ENCODE measurements at places on chromosomes 11 and 22.

GRCh38 chr11:6253197-6253596 is 6.4 kb upstream of the CCKBR start:
- no peak for DNase-seq

- DNase-seq: no peak
Observed at GRCh38 chr11:12719221-12719620, 45.0 kb downstream of the TEAD1 start.

DNA sequence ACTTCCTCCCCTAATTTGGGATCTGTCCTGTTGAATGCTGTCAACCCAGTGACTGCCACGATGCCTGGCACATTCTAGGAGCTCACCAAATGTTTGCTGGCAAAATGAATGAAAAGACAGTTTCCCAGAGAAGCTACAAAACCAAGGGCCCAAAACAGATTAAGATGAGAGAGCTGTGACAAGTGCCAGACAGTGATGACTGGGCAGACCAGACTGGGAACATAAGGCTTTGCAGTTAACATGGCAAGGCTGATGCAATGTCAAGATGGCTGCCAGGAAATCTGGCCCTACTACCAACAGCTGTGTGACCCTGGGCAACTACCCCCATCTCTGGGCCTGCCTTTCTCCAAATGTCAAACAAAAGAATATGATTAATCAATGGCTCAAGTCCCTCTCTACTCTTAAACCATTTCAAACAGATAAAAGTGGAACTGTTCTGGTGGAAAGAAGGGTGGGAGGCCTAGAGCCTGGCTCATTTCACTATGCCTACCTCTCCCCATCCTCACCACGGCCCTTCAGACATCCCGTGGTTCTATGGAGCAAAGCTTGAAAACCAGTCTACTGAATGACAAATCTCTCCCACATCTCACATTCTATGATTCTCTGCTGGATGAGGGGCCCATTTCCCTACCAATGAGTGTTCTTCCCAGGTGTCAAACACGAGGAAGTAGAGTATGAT is 12.8 kb downstream of the AP1B1 start:
- peak; percentile 65 for DNase-seq

- peak; percentile 6 for DNase-seq
Observed at GRCh38 chr11:70796648-70797227, 398.4 kb downstream of the CTTN start.

GRCh38 chr22:41512421-41513194 is 31.7 kb downstream of the POLR3H start:
- peak; percentile 65 for DNase-seq

DNA sequence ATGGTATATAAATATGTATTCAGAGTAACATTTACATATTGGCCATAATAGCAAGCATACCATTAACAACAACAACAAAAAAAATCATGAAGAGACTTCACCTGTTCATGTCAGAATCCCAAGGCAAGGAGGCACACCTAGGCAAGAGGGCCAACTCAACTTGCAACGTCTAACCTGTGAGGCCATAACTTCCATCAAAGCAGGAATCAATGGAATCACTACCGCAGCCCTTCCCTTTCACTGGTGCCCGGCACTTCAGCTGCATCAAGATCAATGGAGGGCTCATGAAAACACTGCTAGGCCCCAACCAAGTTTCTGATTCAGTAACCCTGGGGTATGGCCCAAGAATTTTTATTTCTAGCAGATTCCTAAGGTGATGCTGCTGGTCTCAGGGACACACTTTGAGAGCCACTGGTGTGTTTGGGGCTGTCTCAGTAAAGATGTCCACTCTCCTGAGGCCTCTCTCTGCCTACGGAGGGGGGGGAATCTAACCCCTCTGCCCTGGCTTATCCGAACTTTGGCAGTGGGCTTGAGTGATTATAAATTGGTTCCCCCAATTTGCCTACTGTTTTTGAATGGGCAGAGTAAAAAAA is 8.0 kb downstream of the ZFTA start:
- no peak for DNase-seq

GRCh38 chr11:2304506-2305139 is 2.8 kb downstream of the TSPAN32 start:
- no peak for DNase-seq

- no peak for DNase-seq
Observed at GRCh38 chr11:107547961-107548360, 17.6 kb downstream of the ALKBH8 start.

- no peak for DNase-seq
Observed at GRCh38 chr11:64229090-64229743, 1.1 kb upstream of the DNAJC4 start.

- peak; percentile 88 for DNase-seq
Observed at GRCh38 chr11:107468596-107468995, 11.0 kb upstream of the CWF19L2 start.

- DNase-seq: no peak
Observed at GRCh38 chr11:10913075-10913474, 55.2 kb upstream of the ZBED5 start.

- peak; percentile 14 for DNase-seq
Observed at GRCh38 chr22:19714312-19715187, at the start of gene SEPTIN5. TSS of gene SEPTIN5 (plus strand) at chr22:19714503. CDS start at chr22:19714589, 86 bp downstream.

GRCh38 chr11:62267576-62267975 is 2.4 kb upstream of the SCGB2A2 start:
- DNase-seq: no peak

GRCh38 chr11:132140056-132140455 is 769.6 kb downstream of the NTM start:
- no peak for DNase-seq

- peak; percentile 83 for DNase-seq
Observed at GRCh38 chr22:30694171-30694639, 469 bp upstream of the OSBP2 start.

DNA sequence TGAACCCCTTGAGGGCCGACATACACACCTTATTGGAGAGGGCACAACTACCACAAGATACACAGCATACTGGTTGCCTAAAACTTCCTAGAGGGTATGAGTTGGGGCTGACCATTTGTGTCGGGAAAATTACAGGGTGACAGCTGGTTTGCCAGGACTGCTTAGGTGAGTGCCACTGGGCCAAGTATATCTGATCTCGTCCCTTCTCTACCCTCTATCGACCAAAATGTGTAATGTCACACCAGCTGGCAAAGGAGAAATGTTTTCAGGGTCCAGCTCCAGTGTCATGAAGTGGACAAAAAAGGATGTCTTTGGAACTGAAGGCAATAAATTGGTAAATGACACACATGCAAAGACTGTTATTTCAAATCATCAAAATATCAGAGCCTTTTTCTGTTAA is 126.1 kb downstream of the PGR start:
- peak; percentile 4 for DNase-seq

DNA sequence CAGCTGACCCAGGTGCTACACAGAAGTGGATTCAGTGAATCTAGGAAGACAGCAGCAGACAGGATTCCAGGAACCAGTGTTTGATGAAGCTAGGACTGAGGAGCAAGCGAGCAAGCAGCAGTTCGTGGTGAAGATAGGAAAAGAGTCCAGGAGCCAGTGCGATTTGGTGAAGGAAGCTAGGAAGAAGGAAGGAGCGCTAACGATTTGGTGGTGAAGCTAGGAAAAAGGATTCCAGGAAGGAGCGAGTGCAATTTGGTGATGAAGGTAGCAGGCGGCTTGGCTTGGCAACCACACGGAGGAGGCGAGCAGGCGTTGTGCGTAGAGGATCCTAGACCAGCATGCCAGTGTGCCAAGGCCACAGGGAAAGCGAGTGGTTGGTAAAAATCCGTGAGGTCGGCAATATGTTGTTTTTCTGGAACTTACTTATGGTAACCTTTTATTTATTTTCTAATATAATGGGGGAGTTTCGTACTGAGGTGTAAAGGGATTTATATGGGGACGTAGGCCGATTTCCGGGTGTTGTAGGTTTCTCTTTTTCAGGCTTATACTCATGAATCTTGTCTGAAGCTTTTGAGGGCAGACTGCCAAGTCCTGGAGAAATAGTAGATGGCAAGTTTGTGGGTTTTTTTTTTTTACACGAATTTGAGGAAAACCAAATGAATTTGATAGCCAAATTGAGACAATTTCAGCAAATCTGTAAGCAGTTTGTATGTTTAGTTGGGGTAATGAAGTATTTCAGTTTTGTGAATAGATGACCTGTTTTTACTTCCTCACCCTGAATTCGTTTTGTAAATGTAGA is 1.7 kb downstream of the MALAT1 start:
- DNase-seq: peak; percentile 66

DNA sequence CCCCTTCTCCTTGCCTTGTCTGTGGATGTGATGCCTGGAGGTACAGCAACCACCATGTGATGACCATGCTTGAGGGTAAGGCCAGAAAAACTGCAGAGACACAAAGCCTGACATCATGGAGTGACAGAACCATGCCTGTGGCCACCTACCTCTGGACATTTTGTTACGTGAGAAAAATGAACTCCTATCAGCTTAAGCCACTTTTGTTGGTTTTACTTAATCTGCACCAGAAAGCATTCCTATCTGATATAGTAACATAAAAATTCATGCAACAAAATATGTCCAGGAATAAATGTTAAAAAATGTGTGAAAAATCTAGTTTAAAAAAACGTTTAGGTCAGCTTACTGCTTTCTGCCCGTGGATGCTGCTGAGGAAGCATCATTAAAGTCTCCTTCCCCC is 42.6 kb upstream of the P4HA3 start:
- no peak for DNase-seq

DNA sequence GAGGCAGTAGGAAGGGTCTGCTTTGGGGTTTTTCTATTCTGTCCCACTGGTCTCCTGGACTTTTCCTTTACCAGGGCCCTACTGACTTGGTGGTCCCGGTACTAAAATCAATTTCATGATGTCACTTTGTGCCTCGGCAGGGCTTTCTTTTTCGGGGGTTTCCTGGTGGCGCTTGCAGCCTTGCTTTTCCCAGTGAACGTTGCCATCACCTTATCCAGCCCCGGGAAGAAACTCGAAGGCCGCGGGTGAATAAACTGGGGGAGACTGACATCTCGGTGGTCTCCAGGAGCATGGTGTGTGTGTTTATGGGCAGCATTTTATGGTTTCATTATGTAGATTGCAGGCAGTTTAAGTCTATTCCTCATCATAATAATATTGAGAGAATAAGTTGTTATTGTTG is 84.4 kb downstream of the KCNQ1 start:
- DNase-seq: no peak

DNA sequence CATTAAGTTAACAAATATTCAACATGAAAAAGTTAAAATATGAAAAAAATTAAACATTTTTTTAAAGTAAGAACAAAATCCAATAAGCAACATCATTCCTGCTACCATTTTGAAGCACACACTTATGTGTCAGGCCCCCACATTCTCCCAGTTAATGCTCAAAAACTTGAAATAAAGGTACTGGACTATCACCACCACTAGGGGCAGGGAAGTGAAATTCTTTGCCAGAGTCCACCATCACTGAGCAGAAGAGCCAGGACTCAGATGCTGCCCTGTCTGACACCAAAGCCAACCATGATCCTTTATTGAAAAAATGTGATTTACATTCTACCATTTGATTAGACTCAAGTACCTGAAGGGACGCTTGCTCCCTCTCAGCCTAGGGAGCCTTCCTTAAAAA is 39.1 kb downstream of the PITPNB start:
- peak; percentile 28 for DNase-seq

DNA sequence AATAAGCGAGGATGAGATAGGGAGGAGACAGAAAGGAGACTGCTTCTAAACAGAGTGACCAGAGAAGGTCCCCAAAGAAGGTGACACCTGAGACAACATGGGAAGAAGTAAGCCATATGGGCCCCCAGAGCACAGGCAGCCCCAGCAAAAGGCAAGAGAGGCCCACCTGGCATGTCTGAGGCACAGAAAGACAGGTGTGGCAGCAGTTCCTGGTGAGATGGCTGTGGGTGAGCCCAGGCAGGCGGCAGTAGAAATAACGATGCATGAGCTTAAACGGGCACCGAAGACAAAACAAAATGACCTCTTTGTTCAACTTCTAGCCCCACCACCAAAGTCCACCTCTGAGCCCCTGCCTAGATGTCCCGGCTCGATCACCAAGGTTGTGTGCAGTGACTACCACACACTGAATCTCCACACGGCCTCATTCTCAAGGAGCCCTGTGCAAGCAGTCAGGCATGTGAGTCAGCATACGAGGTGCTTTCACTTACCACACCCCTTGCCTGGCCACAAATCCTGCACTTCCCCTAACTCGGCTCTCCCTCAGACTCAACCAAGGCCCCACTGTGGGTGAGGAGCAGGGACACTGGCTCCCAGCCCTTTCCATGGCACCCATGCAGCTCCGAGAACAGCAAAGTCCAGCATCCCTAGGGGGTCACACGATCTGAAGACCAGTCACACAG is 77.6 kb downstream of the PACSIN2 start:
- DNase-seq: peak; percentile 81

- DNase-seq: no peak
Observed at GRCh38 chr11:95925011-95925410, 1.1 kb upstream of the MTMR2 start.

DNA sequence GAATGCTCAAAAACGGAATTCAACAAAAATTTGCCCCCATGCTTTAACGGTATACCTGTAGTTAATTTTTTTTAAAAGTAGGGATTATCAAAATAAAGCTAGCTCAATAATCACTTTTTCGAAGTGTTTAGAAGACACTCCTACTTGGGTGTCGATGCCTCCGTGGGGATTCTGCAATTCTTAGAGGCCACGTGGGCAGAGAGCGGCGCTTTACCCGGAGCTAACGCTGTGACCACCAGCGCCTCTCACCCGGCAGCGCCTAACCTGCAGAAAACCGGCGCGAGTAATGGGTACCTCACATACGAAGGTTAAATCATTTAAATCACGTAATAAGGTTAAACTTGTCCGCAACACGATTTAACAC is 583 bp downstream of the TAF1D start:
- peak; percentile 58 for DNase-seq

DNA sequence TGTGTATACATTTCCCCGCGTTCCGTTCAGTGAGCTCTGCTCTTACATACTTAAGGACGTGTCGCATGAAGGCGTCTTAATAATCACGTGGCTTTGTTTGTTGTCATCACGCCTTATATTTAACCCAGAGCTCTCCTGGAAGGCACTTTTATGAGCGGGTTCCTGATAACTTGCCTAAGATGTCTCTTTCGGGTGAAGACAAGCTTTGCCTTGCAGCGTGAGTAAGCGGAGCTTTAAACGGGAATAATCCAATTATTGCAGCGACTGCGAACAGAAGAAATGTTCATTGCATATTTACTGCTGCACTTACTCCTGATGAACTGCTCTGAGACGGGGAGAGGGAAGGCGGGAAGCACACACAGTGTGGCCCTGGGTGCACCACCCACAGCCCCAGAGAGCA is 1128.2 kb downstream of the BRD1 start:
- DNase-seq: no peak

GRCh38 chr11:113992459-113993110 is 17.7 kb downstream of the HTR3A start:
- DNase-seq: peak; percentile 23

GRCh38 chr11:120424185-120424969 is 87.2 kb upstream of the GRIK4 start:
- DNase-seq: no peak

- DNase-seq: no peak
Observed at GRCh38 chr11:66345316-66345649, 379 bp upstream of the BRMS1 start.
